ENCODE measurements at places on chromosomes 2 and 18.
A peak's percentile ranks its signal among the peaks of the same experiment; 100 is the strongest.

- peak; percentile 70 for DNase-seq
These were observed 99.8 kb downstream of the UXS1 start for GRCh38 chr2:106094131-106094841.

- DNase-seq = no peak
These were observed 628.6 kb upstream of the ID2 start for GRCh38 chr2:8053216-8053615.

DNA sequence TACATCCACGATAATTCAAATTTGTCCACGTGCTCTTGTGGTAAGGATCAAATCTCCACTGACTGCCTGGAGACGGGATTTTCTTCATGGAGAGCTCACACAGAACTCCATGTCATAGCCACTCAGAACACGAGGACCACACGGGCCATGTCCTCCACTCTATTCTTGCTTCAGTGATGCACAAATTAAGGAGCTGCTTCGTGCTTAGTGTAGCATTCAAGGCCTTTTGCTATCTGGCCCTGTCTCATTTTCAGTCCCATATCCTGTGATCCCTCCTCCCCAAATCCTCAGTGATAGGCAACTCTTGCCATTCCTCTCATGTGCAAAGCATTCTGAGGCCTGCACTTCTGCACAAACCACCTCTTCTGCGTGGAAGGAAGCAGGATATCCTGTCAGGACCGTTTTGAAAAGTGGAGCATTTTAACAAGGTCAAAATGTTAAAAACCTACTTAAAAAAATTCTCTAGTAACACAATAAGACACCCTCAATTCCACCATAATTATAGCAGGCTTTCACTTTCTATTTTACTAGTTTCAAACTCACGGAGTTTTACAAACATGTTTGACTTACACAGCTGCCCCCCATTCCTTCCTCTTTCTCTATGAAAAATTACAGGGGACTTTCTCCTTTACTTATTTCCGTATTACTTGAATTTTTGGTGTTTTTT is 35.2 kb downstream of the ST3GAL5 start:
- no peak for DNase-seq

GRCh38 chr2:8684878-8685696 is 3.2 kb downstream of the ID2 start:
- peak; percentile 40 for DNase-seq

DNA sequence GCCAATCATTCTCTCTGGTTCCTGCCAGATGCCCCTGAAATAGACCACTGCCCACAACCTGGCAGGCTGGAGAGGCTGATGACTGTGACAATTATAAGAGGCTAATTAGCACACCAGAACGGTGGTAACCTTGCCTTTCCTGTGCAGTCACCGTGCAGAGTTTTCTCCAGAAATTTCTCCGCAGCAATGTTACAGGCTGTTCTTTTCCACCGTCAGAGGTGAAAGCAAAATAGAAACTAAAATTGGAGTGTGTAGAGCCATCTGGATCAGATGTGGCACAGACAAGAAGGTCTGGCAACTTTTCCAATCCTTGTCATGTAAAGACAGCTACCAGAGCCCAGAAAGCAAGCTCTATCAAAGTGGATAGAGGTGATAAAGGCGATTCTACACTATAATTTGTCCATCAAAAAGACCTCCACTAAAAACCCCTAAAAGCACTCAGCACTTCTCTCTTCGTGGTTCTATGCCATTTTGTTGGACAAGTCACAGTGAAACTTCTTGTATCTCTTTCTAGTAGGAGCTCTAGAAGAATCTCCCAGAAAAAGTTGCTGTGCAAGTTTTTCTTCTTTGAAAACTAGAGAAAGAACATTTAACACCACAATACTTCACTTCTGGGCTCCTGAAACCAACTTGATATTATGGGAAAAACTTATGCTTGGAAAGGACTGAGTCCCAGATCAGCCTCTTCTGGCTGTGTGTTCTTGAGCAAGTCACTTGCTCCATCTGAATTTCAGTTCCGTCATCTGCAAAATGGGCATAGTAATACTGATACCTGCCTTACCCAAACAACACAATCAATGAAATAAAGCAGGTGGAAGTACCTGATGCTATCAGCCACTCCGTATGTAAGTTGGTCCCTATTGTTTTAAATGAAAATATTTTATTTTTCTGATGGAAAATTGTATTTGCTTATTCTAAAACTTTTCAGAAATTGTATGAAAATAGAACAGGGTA is 295.6 kb upstream of the DLGAP1 start:
- DNase-seq = no peak

DNA sequence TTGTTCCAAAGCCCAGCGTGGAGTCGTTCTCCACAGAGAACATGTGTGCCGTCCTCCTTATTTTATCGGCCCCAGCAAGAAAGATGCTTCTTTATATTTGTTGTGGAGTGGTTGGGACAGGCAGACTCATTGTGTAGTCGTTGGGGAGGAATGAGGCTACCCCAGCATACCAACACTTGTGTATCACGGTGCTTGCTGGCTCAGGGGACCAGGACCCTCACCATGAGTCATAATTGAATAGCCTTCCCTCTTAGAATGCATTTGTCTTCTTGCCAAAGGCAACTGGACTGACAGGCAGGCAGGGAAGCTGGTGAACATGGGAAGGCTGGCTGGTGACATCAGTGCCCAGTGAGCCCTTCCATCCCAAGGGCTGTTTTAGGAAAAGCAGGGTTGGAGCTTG is 4.7 kb downstream of the CAPN10 start:
- DNase-seq = no peak

DNA sequence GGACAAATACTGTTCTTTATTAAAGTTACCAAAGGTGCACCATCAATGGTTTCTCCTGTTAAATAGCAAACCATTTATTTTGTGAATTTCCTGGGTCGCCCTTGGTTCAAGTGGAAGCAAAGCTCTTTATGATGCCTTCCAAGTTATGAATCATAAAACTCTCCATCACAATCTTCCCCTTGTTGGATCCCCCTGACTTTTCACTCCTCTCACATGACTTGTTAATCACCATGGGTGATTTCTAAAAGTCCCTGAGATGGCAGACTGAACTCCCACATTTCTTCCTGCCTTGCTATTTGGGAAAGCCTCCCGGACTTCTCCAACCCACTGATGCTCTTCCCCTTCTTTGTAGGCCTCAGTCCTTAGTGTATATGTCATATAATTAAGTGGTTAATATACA is 176.0 kb downstream of the THADA start:
- DNase-seq = no peak

- DNase-seq = no peak
These were observed 493.7 kb upstream of the HS6ST1 start for GRCh38 chr2:128812183-128812940.

- no peak for DNase-seq
These were observed 59.7 kb downstream of the CYP1B1 start for GRCh38 chr2:38016219-38016618.

GRCh38 chr2:150126143-150126740 is 361.2 kb downstream of the RND3 start:
- DNase-seq = no peak

- DNase-seq = no peak
These were observed 52.0 kb downstream of the DCC start for GRCh38 chr18:52391810-52392559.

DNA sequence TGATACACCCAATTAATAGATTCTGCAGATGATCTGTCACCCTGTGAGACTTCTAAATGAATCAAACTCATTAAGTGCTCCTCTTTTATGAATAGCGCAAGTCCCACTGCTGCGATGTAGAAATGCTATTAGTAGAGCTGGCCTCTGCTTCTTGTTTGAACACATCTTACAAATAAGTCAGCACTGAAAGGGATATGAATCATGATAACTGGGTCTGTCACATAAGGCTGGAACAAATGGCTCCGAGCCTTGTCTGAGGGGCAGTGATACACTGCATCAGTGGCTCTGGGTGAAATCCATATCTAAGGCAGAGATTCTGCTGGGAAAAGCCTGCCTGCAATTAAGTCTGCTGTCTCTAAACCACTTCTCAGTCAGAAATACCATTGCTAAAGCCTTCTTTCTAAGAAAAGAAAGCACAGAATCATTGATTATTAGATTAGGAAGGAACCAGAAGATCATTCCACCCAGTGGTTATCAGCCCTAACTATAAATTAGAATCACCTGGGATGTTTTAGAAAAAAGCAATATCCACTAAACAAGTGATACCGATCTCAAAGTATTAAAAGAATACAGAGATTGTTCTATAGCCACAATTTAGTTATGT is 75.2 kb downstream of the SLC5A7 start:
- no peak for DNase-seq

DNA sequence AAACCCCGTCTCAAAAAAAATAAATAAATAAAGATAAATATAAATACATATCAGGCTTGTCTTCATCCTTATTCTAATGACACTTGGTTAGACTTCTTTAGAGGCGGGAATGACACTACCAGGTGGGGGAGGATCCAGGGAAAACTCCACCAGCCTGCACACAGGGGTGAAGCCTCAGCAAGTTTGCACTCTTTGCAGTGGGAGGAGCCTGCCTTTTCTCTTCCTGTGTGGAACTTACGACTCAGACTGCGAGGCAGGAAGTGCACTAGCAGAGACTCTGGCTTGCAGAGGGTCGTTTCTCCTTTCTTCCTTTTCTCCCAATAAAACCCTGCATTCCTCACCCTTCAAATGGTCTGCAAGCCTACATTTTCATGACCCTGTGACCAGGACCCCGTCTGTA is 153.6 kb upstream of the CBLN2 start:
- DNase-seq = no peak

GRCh38 chr2:96507957-96508520 is 2.9 kb upstream of the NEURL3 start:
- peak; percentile 88 for DNase-seq

GRCh38 chr2:72576459-72576858 is 249.4 kb downstream of the EXOC6B start:
- no peak for DNase-seq

DNA sequence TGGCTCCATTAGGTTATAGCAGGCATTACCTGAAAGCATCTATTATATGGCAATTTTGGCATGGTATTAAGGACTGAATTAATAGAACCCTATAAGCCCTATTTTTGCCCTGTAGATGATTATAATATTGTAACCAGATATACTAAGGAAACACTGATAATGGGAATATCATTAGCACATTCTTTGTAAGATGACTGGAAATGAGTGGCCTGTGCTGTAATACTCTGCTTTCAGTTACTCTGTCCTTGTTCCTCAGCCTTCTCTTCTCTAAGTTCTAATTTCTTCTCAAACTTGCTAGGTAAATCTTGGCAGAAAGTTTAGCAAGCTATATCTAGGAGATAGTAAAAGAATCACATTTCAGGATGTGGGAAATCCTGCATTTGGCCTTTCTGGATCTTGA is 74.0 kb upstream of the ITPRID2 start:
- no peak for DNase-seq

DNA sequence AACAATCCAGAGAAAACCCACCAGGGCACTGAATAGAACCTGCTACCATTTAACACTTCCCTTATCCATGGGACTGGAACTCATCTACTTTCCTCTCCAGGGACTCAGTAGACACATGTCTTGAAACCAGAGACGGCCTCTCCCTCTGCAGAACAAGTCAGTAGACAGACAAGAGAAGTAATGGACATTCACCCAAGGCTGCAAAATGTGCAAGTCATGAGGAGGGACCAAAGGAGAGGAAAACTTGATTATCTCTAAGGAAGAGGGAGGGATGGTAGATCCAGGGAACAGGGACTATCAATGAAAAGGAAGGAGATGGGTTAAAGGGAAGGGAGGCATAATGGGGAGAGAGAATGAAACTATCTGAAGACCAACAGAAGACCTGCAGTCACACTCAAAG is 5.3 kb upstream of the TTC39C start:
- no peak for DNase-seq

DNA sequence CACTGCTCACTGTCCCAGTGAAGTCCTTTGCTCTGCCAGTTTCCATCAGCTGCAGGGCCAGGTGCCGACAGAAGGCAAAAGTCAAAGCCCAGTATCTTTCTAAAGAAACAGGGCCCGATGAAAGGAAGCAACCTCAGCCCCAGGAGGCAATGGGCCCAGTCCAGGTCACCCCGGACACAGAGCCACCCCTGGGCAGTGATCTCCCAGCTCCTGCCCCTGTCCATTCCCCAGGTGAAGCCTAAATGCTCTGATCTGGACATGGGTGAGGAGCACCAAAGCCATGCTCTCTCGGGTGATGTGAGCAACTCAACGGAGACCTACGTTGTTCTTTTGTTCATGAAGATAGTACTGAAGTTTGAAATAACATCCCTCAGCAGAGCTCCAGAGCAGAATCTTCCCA is 61.6 kb downstream of the HDAC4 start:
- no peak for DNase-seq

DNA sequence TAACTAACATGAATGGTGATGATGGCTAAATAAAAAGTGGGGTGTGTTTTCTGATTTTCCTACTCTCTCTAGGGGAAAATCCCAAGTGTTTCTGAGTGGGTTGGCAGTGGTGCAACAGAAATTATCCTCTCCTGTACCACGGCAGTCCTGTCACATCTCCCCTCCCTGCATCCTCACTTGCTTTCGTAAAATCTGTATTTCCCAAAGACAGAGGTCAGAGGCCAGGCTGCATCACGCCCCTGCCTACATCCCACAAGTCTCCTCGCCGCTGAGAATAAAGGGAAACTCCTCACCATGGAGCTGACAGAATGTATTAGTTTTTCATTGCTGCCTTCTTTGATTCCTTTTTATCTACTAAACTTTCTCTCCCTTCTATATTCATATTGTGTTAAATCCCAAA is 13.1 kb downstream of the FBLN7 start:
- DNase-seq = no peak

DNA sequence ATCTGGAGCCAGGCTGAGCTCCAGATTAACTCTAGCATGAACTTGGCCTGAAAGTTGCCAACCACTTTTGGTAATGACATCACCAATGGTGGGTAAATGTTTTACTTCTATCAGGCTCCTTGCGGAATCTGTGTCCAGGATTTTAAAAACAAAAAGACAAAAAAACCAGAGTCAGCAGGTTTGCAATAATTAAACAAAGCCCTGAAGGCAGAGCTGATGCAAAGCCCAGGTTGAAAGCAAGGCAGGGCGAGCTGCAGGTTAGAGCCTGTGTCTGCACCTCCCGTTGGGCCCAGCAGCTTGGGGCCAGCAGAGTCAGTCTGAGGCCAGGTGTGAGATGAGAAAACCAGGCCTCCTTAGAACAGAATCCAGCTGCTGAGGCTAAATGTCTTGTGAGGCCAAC is 29.1 kb upstream of the ALK start:
- no peak for DNase-seq

GRCh38 chr2:231370429-231370748 is 25.1 kb upstream of the B3GNT7 start:
- no peak for DNase-seq

DNA sequence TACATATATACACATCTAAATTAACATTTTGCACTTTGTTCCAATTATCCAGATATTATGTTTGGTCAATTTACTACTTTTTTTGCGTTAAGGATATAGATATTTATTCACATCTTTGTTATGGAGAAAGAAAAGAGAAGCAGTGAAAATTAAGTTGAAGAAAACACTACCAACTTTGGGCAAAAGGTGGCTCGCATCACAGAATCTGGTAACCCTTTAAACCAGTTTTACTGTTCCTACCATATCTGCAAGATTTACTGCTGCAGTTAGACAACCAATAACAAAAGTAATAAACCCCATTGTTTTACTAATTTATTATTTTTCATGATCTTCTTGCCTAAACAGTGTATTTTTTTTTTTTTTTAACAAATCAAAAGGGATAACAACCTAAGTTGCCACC is 53.6 kb downstream of the SMAD2 start:
- no peak for DNase-seq
